Glomerular endothelial cell (primary cell): ENCODE measurements at places on chromosomes 12 and 14.

DNA sequence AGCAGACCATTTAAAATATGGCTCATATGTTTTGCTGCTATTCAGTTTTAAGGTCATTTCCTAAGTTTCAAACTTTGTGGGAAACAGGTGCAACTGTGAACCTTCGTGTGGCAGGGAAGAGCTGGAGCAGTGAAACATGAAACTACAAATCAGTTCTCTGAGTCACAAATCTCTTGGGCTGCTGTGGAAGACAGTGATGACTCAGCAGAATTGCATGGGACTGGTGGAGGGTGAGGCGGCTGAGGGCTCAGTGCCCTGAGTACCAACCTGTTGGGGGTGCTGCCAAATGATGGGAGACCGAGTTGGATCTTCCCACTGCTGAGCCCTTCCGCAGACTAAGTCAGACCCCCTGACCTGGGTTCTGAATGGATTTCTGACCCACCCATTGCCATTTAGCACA is 8.4 kb upstream of the CALM1 start:
- no peak for DNase-seq

DNA sequence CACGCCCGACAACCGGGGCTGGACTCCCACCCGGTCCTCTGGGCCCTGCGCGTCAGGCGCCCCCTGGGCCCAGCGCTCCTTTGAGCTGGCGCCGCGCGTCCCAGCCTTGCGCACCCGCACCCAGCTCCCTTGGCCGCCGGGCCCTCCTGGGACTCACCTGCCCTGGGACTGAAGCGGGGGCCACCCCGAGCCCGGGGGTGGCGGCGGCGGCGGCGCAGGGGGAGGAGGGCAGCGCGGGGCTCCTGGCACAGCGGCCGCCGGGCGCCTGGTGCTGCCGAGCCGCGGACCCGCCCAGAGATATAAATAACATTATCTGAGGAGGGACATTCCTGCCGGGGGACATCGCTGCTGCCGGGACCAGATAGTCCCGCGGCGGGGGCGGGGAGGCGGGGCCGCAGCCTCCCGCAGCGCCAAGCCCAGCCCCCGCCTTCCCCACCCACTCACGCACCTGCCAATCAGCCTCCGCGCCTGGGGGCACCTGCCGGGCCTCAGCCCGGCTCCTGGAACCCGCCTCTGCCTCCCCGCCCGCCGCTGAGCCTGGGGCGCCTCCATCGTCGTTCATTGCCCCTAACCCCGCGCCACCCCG is at the start of gene SPTB:
Gene SPTB, minus strand, starts transcription at position 273 of the 586 bp plus-strand sequence. CDS start 56,813 bp downstream, outside the sequence.
- no peak for DNase-seq

- no peak for DNase-seq
These were observed 20.1 kb upstream of the LDHB start for GRCh38 chr12:21677622-21678277.

DNA sequence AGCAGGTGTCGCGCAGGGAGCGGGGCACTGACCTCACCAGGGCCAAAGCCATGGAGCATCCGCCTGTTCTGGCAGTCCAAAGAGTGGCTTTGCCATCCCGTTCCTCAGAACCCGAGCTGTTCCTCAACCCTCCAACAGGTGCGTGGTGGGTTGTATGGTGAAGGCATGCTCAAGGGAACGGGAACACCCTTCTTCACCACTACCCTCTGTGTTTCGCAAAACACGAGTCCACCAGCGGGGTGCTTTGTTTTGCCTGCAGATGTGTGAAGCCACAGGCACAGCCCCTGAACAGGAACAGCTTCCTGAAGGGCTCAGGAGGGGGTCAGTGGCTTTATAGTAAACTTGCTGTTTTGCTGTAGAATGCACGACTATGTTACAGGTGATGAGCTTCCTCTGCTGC is 52.7 kb downstream of the SMOC1 start:
- no peak for DNase-seq

GRCh38 chr12:46261646-46262045 is 7.2 kb downstream of the SLC38A1 start:
- no peak for DNase-seq

GRCh38 chr12:3171195-3171591 is 94.0 kb downstream of the TSPAN9 start:
- DNase-seq = no peak

DNA sequence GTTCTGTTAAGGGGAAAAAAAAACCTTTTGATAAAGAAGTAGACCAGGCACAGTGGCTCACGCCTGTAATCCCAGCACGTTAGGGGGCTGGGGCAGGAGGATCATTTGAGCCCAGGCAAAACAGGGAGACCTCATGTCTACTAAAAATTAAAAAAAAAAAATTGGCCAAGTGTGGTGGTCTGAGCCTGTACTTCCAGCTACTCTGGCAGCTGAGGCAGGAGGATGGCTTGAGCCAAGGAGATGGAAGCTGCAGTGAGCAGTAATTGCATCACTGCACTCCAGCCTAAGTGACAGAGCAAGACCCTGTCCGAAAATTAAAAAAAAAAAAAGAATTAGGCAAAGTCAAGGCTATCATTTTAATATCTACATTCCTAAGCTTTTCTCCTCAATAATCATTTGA is 124.8 kb upstream of the CPM start:
- no peak for DNase-seq

DNA sequence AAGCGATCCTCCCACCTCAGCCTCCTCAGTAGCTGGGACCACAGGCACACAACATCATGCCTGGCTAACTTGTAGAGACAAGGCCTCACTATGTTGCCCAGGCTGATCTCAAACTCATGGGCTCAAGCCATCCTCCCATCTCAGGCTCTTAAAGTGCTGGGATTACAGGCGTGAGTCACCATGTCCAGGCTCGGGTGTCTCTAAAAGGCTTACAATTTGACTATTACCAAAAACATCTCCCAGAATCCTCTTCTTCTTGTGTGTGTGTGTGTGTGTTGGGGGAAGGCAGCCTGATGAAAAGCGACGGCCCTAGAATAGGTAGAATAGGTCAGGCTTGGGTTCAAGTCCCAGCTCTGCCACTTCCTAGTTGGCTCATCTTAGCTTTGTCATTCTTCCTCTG is 16.8 kb downstream of the MSI1 start:
- DNase-seq = no peak

GRCh38 chr12:68447797-68448260 is 115.7 kb upstream of the MDM1 start:
- no peak for DNase-seq

- DNase-seq = no peak
These were observed 29.6 kb upstream of the HDAC7 start for GRCh38 chr12:47849261-47849660.

DNA sequence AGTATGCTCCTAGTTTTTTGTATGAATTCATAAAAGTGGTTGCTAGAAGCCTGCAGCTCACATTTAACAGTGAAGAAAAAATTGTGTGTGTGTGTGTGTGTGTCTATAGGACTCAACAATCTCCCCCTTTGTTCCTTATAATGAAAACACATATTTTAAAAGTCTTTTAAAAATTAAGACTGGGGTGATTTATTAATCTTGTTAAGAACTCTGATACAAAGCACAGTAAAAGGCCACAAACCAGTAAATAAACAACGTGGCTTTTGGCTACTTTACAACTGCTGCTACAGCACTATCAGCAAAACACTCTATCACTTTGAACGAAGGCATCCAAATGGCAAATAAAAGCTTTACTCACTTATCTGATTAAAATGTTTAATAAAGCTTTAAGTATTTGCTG is 594 bp upstream of the VCPKMT start:
- no peak for DNase-seq

GRCh38 chr14:50069325-50069724 is 47.0 kb downstream of the VCPKMT start:
- DNase-seq = no peak

- DNase-seq = no peak
These were observed 3.4 kb upstream of the FBXO34 start for GRCh38 chr14:55267820-55268219.

DNA sequence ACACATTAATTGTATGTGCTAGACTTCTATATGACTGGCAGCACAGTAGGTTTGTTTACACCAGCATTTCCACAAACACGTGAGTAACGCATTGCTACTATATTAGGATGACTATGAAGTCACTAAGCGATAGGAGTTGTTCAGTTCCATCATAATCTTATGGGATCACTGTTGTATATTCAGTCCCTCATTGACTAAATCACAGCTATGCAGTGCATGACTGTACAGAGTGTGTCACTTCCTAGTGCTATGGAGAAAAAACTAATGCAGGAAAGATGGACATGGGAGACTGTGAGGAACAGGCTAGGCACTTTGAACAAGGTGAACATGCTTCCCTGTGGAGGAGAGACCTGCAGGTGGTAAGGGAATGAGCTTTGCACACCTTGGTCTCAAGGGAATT is 259.8 kb downstream of the NUAK1 start:
- no peak for DNase-seq
